WERI-Rb-1 (cell line): ENCODE measurements at places on chromosomes 5 and 9.

- no peak for DNase-seq
Measured at GRCh38 chr9:98856982-98857381, 49.5 kb downstream of the GALNT12 start.

- no peak for DNase-seq
Measured at GRCh38 chr5:95913663-95914062, 48.0 kb downstream of the ELL2 start.

DNA sequence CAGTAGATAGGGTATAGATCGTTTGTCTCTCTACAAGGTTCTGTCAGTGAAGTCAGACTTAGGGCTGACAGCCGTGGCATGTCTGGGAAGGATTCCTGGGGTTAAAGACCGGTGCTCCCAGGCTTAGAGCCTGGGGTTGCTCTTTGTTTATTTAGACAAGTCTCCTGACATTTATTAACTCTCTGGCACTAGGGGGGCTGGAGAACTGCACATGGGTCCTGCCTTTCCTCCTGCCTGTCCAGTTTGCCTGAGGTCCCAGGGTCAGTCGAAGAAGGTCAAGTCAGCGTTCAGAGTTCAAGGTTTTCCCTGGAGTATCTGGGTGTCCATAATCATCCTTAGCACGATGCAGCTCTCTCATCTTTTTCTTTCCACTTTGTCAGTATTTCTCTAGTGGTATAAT is 5.6 kb downstream of the EGFLAM start:
- DNase-seq: no peak

DNA sequence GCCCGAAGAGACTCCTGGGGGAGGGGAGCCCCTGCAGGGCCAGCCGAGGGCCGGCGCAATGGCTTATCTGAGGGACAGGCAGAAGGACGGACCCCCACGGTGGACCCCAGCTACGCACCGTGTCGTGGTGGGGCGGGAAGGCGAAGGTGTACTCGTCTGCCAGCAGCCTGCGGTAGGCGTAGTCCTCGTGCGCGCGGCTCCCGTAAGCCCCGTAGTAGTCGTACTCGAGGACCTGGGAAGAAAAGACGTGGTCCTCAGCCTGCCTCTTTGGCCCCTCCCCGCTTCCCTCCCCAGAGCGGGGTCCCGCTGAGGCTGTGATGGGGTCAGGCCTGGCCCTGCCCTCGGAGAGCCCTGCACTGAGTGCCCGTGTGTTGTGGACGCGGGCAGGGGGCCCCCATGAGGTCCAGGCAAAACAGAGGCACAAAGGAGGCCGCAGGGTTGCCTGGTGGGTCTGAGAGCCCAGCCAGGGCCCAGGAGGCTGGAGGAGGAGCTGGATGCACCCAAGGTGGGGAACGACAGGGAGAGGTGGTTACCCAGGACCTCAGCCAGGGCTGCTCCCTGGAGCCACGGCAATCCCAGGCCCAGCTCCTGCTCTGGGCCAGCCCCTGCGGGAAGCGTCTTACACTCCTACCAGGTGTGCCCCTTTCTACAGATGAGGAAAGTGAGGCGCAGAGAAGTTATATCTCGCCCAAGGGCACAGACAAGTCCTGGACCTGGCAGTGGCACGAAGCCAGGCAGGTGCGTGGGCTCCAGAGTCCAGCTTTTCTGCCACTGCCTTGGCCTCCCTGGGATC is 35.2 kb downstream of the SARDH start:
- DNase-seq: no peak

DNA sequence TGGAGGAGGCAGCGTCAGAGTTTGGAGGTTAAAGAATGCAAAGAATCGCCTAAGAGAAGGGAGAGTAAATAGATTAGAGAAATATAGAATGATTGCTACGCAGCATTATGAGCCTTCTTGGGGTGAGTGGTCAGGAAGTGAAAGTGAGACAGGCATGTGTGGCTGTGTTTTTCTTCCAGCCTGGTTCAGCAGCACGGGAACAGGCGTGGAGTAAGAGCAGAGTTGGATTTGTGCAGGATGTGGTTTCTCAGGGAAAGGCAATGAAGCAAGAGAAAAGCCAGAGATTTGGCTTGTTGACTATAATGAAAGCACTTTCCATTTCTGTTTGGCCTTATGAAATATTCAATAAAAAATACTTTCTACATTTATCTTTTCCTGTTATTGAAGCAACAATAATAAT is 34.3 kb upstream of the FRMD3 start:
- DNase-seq: no peak

DNA sequence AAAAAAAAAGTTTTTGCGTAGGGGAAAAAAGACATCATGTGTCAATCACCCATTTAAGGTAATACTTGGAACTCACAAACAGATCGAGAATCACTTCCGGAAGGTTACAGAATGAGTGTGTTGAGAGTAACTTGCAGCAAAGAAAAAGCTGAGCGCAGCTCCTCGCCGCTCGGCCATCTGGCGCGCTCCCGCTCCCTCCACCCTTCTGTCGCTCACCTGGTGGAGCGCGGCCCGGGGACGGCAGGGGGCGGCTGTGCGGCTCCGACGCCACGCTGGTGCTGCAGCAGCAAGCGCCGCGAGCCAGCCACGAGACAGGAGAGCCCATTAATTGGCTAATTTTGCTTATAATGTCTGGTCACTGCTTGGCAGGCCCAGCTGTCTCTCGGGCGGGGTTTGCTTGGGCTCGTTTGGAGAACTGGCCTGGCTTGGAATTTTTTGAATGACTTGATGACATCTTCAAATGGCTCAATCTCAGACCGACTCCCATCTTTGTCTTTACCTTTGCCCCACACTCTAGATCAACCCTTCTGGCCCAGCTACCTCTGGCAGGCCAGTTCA is 601.8 kb downstream of the CCDC171 start:
- peak; percentile 85 for DNase-seq

GRCh38 chr9:15144622-15145061 is 162.4 kb downstream of the TTC39B start:
- no peak for DNase-seq

GRCh38 chr5:10689391-10690081 is 71.5 kb downstream of the DAP start:
- DNase-seq: peak; percentile 77

- peak; percentile 21 for DNase-seq
Measured at GRCh38 chr9:5263351-5264218, 32.4 kb downstream of the INSL4 start.

GRCh38 chr5:176133289-176133870 is 104.8 kb upstream of the SIMC1 start:
- DNase-seq: no peak

GRCh38 chr9:91807643-91808246 is 142.3 kb downstream of the ROR2 start:
- no peak for DNase-seq

- DNase-seq: no peak
Measured at GRCh38 chr9:125549891-125550885, 156.8 kb downstream of the MAPKAP1 start.

DNA sequence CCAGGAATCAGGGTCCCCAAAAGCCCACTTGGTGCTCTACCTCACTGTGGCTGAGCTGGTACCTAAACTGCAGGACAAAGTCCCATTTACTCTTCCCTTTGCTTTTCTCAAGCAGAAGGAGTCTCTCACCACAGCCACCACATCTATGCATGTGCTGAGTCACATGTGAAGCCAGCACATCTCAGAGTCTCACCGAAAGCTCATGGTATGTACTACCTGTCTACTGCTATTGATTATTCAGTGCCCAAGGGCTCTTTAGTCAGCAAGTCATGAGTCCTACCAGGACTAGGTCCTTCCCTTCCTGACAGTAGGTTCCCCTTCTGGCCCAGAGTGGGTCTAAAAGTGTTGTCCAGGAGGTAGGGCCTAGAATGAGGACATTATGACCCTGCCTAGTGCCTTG is 130.7 kb upstream of the NTRK2 start:
- DNase-seq: no peak

DNA sequence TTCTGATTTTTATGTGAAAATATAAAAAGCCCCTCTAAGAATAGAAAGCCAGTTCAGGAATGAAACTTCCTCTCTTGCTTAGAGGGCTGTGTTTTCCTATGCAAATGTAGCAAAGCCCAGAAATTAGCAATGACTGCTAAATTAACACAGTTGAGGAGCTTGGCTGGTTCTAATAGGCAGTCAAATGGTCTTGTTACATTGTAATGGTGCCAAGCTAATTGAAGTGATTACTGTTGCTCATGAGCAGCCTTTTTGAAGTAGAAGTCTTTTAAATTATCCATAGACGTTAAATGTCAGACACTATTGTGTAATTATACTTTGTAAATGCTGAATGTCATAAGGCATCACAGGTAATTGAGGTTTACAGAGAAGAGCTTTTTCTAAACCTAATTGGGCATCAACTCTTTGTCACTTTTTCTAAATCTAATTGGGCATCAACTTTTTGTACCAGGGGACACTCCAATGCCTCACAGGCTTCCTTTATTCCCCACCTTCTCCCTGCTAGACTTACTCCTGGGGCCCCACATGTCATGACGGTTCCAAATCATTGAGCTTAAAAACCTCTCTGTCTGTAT is 229.1 kb downstream of the PSAT1 start:
- no peak for DNase-seq

DNA sequence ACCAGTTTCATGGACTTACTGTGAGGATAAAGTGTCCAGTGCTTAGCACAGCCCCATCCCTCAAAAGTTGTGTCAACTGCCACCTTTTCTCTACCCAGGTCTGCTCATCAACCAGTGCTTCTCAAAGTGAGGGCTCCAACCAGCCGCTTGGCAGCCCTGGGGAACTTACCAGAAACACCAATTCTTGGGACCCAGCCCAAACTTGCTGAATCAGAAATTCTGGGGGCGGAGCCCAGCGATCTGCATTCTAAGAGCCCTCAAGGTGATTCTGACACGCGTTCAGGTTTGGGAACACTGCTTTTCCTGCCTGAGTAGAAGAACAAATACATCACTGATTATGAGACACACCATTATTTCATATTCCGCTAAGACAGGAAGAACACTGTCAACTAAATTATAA is 132.0 kb downstream of the NSG2 start:
- no peak for DNase-seq

GRCh38 chr5:122181863-122182262 is 52.5 kb downstream of the ZNF474 start:
- DNase-seq: no peak

GRCh38 chr5:56659971-56660370 is 155.4 kb upstream of the MAP3K1 start:
- DNase-seq: no peak

GRCh38 chr5:96660971-96661854 is 963 bp upstream of the CAST start:
- DNase-seq: peak; percentile 39

- no peak for DNase-seq
Measured at GRCh38 chr5:147075187-147075586, 159.6 kb upstream of the STK32A start.

GRCh38 chr9:16664211-16664610 is 206.3 kb downstream of the BNC2 start:
- DNase-seq: no peak

GRCh38 chr9:134717924-134718645 is 76.5 kb downstream of the COL5A1 start:
- DNase-seq: no peak

- no peak for DNase-seq
Measured at GRCh38 chr9:132985489-132985888, 7.0 kb downstream of the GFI1B start.

DNA sequence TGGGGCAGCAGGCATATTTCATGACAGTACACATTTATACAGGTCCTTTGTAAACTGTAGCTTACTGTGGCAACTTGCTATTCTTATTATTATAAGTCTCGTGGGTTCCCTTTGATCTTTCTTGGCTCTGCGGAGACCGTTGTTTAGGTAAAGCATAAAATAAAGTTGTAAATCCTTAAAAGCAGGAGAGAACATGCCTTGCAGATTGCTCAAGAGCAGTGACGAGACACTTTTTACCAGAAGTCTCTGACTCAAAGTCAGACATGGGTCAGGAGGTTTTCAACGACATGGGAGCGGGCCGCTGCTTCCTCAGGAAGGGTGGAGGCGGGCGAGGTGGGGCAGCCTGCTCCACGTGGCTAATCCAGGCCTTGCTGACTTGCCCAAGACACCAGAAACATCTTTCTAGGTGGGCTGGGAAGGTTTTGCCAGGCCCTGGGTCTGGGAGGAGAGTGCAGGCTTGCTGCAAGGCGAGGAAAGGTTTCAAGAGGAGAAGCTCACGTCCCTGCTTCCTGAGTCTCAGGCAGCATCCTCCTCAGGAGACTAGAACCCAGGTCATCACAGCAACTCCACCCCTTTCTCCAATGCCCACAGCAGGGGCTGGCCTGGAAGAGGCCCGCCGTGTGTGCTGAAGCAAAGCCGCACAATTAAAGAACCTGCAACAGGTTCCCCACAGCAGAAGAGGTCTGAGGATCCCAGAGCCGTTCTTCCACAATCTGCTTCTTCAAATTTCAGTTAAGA is 6.5 kb downstream of the TBC1D2 start:
- DNase-seq: no peak

GRCh38 chr5:113505181-113505580 is 8.3 kb upstream of the YTHDC2 start:
- DNase-seq: no peak

GRCh38 chr5:149422366-149423048 is 43.4 kb upstream of the IL17B start:
- DNase-seq: peak; percentile 97

- peak; percentile 52 for DNase-seq
Measured at GRCh38 chr9:21789541-21790037, 12.8 kb upstream of the MTAP start.

DNA sequence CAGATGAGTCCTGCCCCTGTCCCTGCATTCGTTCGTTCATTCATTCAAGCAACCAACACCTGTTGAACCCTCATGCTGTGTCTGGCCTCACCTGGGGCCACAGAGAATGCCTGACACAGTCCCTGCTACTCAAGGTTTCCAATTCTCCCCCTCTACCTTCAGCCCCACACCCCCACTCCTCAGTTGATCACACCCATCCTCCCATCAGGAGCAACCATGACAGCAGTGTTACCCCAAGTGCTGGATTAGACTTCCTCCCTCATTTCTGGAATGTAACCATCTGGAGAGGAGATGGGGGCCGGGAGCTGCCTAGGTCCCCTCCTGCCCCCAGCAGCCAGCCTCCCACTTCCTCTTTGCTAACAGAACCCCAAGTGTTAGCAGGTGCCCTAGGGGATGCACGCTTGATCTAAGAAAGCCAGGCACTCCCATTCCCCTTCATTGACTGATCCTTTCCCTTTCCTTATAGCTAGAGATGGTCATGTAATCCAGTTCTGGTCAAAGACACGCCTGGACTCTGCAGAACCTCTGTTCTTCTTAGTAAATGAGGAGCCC is 57.2 kb downstream of the SMIM23 start:
- no peak for DNase-seq

DNA sequence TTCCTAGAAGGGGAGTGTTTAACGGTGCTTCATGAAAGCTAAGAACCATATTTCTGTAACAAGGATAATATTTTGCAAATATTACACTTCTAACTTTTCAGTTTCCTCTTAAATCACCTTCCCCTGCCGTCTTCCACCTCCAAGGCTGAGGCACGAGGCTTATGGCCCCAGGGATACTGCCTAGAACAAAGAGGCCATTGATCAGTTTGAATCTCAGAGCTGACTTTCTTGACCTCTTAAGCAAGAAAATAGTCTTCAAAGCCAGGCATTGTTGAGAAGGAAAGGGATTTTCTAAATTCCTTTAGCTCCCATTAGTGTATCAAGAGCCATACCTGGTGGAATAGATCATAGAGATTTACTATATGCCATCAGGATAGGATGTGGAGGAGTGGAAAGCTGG is 566.2 kb downstream of the BNC2 start:
- no peak for DNase-seq

GRCh38 chr5:7970816-7971215 is 101.9 kb downstream of the MTRR start:
- DNase-seq: no peak

GRCh38 chr9:1880038-1880565 is 135.0 kb upstream of the SMARCA2 start:
- DNase-seq: no peak
